ENCODE measurements at places on chromosomes 13 and 19.

DNA sequence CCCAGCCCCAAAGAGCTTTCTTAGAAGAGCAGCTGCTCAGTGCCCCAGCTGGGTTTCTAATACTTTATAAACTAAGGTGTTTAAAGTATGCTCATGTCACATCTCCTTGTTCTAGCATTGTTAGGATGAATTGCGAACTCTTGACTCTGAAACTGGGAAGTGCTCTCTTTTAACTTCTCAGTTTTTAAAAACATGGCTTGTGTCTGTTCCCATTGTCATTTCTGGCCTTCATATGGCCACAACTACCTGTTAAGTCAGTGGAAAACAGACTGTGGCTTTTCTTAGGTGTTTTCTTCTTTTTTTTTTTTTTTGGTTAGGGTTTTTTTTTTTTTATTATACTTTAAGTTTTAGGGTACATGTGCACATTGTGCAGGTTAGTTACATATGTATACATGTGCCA is 164.7 kb downstream of the KCNRG start:
- no peak for DNase-seq

DNA sequence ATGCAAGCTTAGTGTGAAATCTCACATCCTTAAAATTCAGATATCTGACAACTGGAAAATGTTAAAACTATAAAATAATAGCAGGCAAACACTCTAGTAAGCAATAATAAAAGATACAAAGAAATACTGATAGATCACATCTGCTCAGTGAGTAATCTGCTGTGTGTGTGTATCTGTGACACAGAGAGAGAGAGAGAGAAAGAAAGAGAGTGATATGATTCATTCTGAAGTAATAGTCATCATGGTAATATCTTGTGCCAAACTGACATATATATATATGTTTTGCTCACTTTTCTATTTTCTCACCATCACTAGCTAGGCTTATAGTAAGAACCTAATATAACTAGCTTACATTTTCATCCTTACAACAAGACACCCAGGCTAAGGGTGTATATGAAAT is 288.0 kb upstream of the SLITRK6 start:
- no peak for DNase-seq

DNA sequence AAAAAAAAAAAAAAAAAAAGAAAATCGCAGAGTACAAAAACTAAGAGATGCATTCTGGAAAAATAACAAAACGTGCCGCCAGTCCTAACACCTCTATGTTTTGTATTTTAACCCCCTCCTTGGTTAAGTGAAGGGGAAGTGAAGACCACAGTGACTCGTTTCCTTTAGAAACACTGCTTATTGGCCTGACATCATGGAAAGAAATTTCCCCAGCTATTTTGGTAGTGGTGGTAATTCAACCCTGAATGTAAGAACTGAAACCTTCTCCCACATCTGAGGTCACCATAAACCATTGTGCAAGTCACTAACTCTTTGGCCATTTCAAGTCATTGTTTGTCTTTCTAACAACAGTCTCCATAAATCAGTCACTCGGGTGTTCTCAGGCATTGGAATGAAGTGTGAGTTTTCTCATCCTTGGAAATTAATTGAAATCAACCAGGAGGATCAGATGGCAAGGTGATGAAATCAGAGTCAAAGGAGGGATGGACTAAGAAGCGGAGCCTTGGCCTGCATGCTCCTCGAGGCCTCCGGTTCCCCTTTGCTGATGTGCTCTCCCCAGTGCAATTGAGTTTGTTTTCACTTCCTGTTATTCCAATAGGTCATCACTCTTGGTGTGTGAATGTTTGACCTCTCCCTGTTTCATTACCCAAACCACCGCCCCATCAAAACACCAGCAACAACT is 443.9 kb downstream of the FGF9 start:
- DNase-seq, result no peak

- DNase-seq, result no peak
Measured at GRCh38 chr19:3268326-3268725, 43.9 kb downstream of the CELF5 start.

- DNase-seq, result no peak
Measured at GRCh38 chr13:60213236-60213744, 49.6 kb upstream of the DIAPH3 start.

DNA sequence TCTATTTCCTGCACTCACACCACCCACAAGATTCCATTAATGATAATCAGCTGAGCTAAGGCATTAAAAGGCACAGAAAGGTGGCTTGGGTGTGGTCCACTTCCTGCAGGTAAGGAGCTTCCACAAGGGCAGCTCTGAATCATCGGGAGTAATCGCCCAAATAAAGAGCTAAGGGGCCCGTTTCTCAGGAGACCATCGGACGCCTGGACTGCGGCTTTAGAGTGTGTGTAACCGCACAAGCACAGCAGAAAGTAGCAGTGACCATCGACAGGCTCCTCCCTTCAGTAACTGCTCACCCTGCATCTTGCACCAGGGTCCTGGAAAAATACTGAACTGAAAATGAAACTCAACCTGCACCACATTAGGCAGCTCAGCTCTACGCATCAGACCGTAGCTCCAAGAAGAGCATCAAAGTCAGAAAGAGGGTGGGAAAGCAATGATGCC is 6.0 kb downstream of the STK24 start:
- no peak for DNase-seq

DNA sequence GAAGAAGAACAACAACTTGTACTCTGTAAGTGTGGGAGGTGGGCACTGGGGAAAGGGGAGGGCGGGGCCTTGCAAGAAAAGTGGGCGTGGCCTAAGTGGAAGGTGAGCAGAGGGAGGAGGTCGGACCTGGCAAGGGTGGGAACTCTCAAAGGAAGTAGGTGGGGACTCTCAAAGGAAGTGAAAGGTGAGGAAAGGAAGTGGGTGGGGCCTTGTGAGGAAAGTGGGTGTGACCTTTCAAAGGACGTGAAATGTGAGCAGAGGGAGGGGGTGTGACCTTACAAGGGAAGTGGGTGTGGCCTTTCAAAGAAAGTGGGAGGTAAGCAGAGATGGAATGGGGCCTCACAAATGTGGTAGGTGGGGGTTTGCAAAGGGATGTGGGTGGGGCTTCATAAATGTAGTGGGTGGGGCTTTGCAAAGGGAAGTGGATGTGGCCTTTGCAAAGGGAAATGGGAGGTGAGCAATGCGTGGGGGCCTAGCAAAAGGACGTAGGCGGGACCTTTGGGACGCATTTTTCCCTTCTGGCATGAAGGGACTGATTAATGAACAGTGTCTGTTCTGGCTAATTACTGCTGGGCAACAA is 25.9 kb downstream of the ACSBG2 start:
- DNase-seq, result no peak

GRCh38 chr13:71325556-71325955 is 541.4 kb downstream of the DACH1 start:
- no peak for DNase-seq

GRCh38 chr19:17214508-17215126 is 540 bp upstream of the USE1 start:
- no peak for DNase-seq

DNA sequence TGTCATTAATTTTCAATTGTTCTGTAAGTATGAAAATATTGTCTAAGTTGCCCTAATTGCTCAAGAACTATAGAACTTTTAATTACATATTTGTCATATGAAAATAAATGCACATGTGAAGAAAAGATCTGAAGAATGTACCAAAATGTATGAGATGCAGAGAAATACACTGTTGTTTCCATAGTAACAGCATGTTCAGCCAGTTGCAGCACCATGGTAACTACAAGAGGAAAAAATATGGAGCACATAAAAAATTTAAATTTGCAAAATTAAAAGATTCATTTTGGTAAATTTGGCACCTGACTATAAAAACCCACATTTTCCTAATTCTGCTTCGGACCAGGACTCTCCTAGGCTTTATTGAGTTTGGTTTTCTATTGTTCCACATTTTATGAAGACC is 1170.0 kb upstream of the MIR17HG start:
- DNase-seq, result no peak

DNA sequence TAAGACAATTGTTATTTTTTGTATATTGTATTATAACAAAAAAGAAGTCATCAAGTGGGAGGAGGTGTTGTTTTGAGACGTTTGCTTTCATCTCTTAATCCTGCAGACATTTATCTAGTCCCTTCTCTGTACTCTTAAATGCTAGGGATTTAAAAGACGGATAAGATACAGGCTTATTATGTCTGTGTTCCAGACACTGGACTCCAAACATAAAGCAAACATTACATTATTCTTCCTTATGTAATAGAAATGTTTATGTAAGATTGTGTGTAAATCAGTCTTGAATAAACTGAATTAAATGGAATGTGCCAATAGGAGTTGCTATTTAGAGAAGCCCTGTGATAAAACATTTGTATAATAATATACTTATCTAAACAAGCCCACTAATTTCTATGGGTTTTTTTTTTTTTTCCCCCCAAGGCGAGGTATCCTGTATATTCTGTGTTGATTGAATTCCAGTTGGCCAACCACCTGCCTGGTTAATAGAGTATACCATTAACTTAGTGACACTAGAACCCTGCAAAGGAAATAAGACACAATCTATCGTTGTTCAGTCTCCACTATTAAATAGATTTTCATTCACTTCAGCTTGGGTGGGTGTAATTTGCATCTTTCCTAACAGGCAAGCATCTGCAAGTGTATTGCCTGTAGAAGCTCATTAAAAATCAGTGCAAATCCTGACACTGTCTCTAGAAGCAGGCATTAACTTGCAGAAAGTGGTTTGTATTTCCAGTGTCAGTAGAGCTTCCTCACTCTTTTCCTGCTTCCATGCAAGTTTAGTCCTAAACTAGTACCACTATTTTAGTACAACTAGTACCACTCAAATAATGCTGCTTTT is 69.0 kb downstream of the LRCH1 start:
- DNase-seq, result no peak

DNA sequence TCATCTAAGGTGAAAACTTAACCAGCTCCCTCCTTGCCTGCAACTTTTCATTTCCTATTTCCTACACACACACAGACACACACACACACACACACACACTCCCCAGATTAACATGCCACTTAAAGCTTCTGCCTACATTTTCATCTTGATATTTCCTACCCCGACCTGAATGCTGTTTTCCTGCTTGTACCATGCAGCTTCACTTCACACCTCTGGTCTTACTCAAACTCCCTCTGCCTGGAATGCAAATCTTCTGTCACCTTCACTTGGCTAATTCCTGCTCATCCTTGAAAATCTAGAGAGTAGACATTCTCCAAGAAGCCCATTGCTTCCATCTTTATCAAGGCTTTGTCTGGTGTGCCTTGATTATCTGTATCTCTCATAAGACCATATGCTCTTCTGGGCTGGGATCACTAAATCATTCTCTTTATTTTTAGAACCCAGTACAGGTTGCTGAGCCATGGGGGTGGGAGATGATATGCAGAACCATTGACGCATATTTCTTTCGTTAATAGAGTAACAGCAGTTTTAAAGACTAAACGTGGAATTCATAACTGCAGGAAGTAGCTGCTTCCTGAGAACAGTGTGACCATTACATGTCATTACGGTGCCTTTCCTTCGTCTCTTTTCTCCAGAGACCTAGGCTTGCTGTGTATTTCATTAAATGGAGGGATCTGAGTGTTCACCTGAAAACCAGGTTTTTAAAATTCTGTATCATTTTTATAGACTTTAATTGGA is 37.7 kb downstream of the CNMD start:
- no peak for DNase-seq

- no peak for DNase-seq
Measured at GRCh38 chr13:95420501-95420900, 119.2 kb upstream of the ABCC4 start.

DNA sequence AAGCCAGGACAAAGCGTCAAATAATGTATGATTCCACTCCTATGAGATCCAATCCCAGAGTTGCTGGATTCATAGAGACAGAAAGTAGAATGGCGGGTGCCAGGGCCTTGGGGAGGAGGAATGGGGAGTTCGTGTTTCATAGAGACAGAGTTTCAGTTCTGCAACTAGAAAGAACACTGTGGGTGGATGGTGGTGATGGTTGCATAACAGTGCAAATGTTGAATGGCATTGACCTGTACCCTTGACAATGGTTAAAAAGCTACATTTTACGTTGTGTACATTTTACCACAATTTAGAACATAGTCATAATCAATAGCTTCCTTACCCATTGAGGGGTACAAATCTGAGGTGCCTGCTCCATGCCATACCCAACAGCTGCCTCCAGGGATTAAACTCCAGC is 33.4 kb downstream of the MBD3L2B start:
- no peak for DNase-seq

DNA sequence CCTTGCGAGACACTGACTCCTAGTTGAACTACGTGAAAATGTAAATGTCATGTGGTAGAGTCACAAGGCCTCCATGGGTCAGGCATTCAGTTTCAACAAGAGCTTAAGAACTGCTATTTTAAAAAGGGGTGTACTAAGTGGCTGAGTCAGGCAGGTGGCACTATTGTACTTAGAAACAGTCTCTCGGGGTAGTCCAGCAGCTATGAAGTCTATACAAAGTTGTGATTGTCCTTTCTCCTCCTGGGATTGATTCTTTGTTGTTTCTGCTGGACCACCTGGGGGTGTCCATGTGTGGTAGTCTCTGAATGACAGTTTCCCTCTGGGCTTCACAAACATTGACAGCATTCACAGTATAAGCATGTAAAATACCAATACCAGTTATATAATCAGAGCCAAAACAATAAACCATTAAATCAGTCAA is 33.0 kb downstream of the UGGT2 start:
- no peak for DNase-seq

DNA sequence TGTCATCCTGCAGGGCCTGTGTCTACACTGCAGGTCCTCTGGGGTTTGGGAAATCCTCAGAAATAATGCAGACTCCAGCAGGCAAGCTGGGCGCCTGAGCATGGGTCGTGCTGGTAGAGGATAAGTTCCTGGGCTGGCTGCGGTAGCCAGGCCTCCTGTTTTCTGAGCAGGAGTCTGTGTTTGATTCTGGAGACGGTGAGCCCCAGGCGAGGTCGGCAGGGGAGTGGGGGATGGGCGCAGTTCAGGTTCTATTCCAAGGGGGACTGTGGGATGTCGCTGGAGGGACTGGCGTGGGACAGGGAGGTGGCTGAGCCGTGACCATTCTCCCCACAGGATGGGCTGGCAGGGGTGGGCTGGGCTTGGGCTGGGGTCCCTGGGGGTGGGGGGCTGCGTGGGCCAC is 154.7 kb downstream of the KDM4B start:
- DNase-seq, result no peak

DNA sequence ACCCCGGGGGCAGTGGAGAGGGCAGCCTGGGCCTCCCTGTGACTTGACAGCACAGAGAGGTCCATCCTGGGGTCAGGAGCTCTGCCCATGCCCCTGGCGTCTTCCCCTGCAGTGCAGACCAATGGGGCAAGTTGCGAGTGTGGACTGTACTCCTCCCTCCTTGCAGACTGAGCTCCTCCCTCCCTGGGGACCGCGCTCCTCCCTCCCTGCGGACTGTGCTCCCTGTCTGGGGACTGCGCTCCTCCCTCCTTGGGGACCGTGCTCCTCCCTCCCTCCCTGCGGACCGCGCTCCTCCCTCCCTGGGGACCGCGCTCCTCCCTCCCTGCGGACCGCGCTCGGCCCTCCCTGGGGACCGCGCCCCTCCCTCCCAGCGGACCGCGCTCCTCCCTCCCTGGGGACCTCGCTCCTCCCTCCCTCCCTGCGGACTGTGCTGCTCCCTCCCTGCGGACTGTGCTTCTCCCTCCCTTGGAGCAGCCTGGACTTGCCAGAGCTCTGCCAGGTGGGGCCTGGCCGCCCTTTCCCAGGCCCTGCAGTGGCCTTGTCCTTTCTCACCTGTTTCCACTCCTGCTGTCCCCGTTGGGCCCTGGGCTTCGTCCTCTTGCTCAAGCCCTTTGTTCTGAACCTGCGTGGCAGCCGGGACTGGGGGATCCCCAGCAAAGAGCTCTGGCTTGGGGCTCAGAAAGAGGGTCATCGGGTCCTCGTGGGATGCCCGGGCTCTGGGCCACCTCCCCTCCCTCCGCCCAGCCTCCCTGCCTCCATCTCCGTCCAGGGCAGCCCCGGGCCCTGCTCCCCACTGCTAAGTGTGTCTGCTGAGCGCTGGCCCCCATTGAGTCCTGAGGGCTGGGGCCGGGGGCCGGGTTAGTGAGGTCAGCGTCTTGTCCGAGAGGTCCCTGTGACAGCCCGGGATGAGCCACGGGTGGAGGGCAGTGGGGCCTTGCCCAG is 6.8 kb downstream of the GAMT start:
- DNase-seq, result no peak
